ENCODE measurements at places on chromosomes 4 and X.

DNA sequence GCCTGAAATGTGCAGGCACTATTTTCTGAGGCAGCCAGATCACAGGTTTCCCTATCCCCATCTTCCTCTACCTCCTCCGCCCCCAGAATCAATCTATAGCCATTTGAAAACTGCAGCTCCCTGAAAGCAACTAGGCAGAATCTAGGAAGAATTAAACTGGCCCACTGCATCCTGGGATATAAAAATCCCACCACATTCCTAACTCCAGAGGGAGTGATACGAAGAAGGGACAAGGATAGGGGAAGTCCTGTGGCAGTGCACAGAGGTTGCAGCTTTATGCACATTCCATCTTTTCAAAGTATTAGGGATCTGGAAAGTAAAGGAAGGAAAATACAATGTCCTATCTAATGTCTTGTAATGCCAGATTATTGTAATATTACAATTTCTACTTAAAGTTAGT, 18.3 kb upstream of the HERC3 start:
- DNase-seq = no peak

DNA sequence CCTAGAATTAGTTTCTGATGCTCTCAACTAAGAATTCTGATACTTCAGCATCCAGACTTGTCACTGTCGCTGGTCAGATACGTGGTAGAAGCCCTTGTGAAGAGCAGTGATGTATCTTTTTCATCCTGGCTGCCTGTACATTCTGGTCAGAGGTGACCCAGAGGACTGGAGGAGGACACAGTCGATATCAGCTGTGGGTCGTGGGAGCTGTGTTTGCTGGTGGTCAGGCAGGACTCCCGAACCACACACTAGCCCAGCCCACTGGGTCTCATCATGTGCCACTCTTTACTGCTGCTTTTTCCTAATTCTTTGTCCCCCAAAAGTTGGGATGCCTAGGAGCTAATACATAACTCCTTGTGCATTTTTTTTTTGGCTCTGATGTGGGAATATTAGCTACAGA, 6.5 kb downstream of the DCUN1D4 start:
- DNase-seq = no peak

GRCh38 chrX:68693481-68694434, 46.3 kb downstream of the STARD8 start:
- peak; percentile 64 for DNase-seq

DNA sequence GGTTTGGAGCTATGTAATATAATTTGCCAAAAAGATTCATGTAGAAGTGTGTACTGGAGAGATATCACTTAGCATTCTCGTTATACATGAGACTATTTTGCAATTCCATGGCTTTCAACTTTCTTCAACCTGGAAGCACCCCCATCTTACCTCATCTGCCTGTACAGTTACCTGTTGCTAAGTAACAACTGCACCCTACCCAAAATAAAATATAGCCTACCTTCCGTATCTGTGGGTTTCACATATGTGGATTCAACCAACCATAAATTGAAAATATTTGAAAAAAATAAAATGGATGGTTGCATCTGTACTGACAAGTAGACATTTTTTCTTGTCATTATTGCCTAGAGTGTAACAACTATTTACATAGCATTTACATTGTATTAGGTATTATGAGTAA, 278.3 kb downstream of the PPP1R2C start:
- DNase-seq = no peak

GRCh38 chr4:56803471-56803870, 18.0 kb downstream of the SPINK2 start:
- DNase-seq = peak; percentile 83

DNA sequence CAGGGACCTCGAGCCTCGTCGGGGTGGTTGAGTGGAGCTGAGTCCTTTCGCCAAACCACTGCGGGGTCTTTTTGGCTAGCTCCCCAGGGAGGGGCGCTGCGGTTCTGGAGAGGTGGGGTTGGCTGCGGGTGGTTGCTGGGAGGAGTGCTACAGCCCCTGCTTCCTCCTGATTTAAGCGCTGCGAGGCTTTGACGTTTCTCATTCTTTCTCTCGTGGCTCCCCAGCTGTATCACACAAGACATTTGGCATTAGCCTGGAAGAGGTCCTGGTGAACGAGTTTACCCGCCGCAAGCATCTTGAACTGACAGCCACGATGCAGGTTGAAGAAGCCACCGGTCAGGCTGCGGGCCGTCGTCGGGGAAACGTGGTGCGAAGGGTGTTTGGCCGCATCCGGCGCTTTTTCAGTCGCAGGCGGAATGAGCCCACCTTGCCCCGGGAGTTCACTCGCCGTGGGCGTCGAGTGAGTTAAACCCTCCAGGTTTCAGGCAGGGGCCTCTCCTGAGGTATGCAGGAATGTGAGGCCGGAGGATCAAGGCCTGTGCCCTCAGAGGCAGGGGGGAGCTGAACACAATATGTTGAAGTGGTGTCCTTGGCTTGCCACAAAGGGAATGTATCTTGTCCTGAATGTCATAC, 25.5 kb downstream of the ARHGAP36 start:
- DNase-seq = no peak

- no peak for DNase-seq
Measured at GRCh38 chrX:70444946-70445656, 466 bp downstream of the DLG3 start.

DNA sequence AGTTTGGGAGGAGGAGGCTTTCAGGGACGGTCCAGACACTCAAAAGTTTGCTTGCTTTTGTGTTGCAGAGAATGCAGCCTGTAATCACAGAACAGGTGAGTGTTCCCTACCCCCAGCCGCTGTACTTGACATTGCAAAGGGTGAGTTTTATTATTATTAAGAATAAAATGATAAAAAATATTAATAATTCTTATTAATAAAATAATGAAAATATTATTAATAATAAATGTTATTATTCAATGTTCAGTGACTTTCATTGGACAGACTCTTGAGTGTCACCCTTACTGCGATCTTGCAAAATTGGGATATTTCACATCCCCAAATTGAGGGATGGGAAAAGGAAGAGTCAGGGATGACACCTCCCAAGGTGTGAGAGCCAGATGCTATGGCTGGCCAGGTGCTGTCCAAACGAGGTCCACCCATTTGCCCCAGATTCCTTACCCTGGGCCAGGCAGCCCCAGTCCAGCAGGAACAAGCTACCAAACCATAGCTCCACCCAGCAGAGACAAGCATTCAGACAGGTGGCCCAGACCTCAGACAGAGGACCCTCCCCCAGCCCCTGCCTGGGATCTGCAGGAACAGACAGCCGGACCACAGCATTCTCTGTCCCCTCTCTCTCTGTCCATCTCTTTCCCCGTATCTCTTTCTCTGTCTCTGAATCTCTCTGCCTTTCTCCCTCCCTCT, 22.4 kb downstream of the IL3RA start:
- no peak for DNase-seq

GRCh38 chrX:135737366-135738071, 24.1 kb downstream of the CT45A1 start:
- no peak for DNase-seq

- no peak for DNase-seq
Measured at GRCh38 chrX:121036951-121037350, 10.5 kb upstream of the GLUD2 start.

GRCh38 chrX:84933956-84934556, 69.6 kb upstream of the APOOL start:
- DNase-seq = no peak

DNA sequence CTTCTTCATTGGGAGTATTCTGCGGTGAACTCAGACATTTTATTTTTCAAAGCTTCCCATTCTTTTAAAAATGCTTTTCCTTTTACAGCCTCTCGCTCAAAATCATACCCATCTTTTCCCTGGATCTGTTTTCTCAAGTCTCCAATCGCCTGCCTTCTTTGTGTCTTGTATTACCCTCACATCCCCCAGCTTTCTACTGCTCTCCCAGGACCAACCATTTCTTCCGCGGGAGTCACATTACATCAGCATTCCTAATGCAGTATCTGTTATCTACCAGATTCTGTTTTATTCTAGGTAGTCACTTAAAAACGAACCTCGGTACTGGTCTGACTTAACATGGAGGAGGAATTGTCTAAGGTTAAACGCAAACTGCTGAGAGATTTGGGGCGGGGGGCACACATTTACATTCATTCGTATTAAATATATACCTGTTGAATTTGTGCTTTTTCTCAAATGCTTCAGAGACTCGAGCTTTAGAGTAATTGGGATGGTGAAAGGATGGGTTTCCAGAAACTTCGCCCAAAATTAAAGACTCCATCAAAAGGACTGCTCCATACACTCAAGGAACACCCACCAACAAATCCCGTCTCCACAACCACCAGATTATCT, 493 bp upstream of the UCHL1 start:
- peak; percentile 35 for DNase-seq

- DNase-seq = no peak
Measured at GRCh38 chrX:54447461-54447860, 7.3 kb downstream of the TSR2 start.

- no peak for DNase-seq
Measured at GRCh38 chrX:16629909-16630308, 20.0 kb upstream of the S100G start.

- DNase-seq = no peak
Measured at GRCh38 chr4:48224606-48225005, 45.0 kb downstream of the TEC start.

GRCh38 chr4:81427344-81427821, 44.3 kb downstream of the RASGEF1B start:
- DNase-seq = no peak

- no peak for DNase-seq
Measured at GRCh38 chr4:3013839-3014350, 50.5 kb downstream of the GRK4 start.

DNA sequence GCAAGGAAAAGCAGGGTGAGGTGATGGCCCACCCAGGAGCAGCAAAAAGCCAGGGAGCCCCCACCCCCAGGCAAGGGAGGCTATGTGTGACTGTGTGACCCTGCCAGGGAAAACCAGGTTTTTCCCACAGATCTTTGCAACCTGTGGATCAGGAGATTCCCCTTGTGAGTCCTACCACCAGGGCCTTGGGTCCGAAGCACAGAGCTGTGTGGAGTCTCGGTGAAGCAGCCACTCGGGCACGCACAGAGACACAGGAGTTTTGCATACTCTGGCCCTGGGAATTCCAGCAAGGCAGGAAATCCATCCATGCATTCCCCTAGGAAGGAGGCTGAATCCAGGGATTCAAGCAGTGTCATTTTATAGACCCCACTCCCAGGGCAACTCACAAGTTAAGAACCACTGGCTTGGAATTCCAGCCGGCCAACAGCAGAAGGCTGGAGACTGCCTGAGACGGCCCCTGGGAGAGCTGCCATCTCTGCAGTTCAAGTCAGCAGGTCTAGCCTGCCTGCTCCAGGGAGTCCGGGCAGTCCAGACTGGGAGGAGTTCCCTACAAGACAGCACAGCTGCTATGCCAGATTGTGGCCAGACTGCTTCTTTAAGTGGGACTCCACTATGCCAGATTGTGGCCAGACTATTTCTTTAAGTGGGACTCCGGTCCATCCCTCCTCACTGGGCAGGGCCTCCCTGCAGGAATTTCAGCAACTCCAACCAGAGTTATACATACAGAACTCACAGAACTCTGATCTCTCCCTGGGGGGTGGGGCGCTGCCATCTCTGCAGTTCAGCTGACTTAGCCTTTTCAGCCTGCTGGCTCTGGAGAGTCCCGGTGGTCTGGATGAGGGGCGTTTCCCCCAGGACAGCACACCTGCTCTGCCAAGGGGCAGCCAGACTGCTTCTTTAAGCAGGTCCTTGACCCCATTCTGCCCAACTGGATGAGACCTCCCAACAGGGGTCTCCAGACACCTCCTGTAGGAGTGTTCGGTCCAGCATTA, 85.1 kb upstream of the ADAD1 start:
- DNase-seq = no peak

DNA sequence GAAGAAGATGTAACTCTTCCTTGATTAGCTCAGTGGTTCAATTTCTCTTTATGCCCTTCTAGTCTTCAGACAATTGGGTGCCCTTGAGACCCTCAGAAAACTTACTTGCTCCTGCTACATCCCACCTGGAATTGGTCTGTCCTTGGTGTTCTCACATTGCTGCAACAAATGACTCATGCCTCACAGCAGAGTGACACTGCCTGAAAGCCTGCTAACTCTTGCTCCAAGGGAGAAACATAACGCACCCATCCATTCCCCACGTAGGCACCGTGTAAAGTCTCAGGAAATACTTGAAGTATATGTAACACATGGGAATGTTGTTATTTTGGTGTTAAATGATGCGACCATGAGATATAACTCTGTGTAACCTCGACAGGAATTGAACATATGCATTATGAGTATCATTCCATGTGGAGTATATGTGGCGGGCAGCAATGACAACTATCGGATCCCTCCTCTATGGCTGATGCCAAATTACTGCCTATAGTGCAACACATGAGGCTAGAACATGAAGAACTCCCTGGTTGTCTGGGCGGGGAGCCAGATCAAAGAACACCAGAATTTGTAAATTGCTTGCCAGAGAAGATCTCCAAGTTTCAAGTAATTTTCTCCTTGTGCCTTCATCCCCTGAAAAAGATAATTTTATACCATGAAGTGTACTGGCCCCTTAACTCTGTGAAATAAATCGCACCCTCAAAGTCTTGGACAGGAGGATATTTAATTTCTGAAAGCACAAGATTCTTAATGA, 231.3 kb upstream of the STK26 start:
- no peak for DNase-seq

- DNase-seq = no peak
Measured at GRCh38 chrX:132990835-132991234, 32.4 kb upstream of the HS6ST2 start.

DNA sequence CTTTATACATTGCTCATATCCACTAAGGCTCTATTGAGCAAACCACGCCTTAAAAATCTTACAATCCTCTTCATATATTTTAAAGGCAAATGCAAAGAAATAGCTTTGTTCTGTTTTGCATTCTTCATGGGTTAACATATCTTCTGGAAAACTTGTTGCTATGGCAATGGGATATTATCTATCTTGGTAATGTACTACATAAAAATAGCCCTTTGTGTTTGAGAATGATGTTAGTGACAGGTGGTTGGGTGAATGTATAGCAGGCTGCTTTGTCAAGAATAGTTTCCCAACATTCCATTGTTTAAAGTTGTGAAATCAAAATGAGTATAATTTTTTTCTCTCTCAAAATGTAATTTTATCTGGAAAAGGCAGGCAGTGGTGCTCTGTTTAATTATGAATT, 16.8 kb downstream of the REPS2 start:
- no peak for DNase-seq

DNA sequence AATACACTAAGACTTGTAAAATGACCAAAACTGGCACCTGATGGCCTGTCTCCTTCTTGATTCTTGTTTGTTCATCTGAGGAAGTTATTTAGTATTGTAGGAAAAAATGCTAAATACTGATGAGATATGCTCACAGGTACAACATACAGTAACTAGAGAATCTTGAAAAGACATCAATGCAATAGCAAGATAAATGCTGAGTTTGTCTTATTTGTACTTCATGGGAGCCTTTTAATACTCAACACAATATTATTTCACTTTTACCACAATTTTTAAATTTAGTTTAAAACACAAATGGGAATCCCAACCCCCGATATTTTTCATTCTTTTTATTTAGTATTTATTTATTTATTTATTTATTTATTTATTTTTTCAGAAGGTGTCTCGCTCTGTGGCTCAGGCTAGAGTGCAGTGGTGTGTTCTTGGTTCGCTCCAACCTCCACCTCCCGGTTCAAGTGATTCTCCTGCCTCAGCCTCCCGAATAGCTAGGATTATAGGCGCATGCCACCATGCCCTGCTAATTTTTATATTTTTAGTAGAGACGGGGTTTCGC, 12.1 kb downstream of the HHIP start:
- DNase-seq = no peak

All from renal pelvis (tissue), 12 donors.